Effector CD4-positive, alpha-beta T cell (primary cell): ENCODE measurements at places on chromosomes 11 and 22.

DNA sequence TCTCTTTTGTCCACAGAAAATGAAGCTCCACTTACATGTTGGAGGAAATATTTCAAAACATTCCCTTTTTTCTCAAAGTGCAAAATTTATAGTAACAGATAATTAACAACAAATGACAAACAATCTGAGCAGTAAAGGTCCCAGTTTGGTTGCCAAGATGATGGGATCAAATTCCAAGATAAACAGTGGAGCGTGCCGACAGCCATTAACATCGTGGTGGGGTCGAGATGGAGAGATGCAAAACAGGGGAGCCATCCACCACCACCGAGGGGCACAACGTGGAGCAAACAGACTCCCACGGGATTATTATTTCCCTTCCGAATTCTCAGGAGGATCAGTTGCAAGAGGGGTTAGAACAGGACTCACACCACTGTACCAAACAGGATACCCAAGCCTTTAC lies 17.2 kb downstream of the MPPED2 start:
- DNase-seq = no peak

- DNase-seq = peak; percentile 68
These were observed 7.5 kb downstream of the P2RX3 start for GRCh38 chr11:57345555-57346211.

- no peak for DNase-seq
These were observed 1.5 kb downstream of the DDB2 start for GRCh38 chr11:47216121-47216798.

DNA sequence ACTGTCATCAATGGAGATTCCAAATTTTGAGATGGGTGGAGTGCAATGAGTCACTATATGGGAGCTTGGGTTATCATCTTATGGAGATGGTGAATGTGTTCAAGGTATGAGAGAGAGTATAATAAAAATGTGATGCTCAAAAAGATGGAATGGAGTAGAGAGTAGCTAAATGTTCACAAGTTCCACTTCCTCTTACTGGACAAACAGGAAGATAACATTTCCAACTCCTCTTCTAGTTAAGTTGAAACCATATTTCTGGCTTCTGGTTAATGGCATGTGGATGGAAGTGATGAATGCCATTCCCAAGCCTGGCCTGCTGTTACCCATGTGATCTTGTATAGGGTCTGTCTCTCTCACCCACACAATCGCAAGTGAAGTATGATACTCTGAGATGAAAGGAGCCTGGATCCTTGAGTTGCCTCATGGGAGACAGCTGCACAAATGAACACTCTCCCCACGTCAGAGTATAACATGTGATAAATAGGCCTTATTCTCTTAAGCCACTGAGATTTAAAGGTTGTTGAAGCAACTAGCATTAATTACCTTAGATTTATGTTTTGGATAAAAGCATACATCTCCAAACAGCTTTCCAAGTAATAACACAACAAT lies 111.0 kb downstream of the RAB38 start:
- no peak for DNase-seq

DNA sequence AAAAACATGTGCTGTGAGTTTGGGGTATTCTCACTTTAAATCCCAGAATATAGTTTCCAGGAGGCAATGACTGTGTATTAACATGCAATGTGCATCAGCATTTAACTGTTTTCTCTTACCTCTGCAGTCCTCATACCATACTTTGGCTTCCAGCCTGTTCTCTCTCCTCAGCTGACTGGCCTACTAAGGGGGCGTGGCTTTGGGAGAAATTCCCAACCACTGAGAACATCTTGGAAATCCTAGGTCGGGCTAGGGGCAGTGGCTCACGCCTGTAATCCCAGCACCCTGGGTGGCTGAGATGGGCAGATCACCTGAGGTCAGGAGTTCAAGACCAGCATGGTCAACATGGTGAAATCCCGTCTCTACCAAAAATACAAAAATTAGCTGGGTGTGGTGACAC lies 13.5 kb upstream of the ZC3H12C start:
- DNase-seq = no peak

DNA sequence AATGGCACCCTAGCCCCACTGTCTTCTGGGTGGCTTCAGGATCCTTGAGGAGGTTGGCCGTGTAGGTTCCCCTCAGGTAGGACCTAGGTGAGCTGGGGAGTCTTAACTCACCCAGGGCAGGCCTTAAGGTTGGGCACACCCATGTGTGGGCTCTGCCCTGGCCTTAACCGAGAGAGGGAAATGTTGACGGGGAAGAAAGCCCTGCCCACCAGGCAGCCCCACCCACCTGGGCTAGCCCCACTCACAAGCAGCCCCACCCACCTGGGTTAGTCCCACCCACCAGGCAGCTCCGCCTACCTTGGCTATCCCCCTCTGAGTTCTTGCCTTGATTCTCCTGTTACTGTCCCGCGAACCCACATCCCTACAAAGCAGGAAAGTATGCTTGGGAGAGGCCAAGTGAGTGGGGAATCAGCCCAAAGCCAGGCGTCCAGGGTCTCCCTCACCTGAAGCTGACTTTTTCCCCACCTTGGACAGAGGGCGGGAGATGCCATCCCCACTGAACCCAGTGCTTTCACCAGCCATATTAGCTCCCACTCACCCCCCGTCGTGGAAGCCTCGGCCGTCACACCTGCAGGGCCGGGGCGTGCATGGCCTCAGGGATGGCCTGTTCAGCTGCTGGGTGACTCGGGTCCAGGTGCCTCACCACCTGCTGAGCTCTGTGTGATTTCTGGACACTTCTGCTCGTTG lies at the start of gene MYEOV:
Gene MYEOV (plus strand): TSS at position 337 of the 687 bp plus-strand sequence. CDS start 1,200 bp downstream, outside the sequence.
- no peak for DNase-seq
